M059J (cell line): ENCODE measurements at places on chromosomes 1 and 21. TPM values are rescaled to one million over a fixed set of nuclear protein-coding genes. Genes with fewer than 3 reads are reported as not detected.

The LMX1A gene
- not detected in 2 replicates for total RNA-seq

DNA sequence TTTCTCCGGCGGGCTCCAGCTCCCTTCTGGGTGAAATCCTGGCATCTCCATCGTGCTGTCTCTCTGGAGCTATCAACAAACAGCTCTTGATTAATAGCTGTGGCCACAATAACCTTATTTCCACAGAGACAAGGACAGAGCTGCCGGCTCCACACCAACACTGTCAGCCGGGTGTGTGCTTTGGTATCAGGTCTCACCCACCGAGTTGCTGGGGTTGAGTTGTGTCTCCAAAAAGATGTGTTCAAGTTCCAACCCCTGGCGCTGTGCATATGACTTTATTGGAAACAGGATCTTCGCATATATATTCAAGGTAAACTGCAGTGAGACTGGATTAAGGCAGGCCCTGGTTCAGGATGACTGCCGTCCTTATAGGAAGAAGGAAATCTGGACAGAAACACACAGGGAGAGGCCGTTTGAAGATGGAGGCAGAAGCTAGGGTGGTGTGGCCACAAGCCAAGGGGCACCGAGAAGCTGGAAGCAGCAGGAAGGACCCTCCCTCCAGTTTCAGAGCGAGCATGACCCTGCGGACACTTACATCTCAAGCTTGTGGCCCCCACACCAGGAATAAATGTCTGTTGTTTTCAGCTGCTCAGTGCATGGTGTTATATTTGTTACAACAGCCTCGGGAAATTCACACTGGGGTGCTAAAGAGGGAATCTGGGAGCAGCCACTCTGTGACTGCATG is 88.4 kb upstream of the TMPRSS2 start:
- DNase-seq: no peak

GRCh38 chr1:115225993-115226685 is 111.9 kb downstream of the NGF start:
- no peak for DNase-seq

GRCh38 chr1:174990382-174990999 is 9.3 kb upstream of the CACYBP start:
- peak; percentile 74 for DNase-seq

GRCh38 chr1:22794647-22795365 is 84.2 kb downstream of the EPHB2 start:
- DNase-seq: no peak

The BRDT gene
- not detected in 2 replicates for total RNA-seq
